ENCODE measurements at places on chromosomes 1 and 21.

- no peak for DNase-seq
Observed at GRCh38 chr1:181347495-181348390, 135.6 kb upstream of the CACNA1E start.

DNA sequence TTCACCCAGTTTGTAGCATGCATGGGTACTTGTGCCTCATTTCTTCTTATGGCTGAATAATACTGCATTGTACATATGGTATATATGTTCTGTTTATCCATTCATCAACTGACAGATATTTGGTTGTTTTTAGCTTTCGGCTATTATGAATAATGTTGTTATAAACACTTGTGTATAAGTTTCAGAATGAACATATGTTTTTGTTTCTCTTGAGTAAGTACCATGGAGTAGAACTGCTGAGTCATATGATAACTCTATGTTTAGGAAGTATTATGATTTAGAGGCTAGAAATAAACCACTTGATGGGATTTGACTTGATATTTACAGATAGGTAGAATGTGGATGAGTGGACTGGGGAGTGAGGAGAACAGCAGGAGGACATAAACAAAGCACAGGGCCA, 48.6 kb downstream of the WNT2B start:
- no peak for DNase-seq

DNA sequence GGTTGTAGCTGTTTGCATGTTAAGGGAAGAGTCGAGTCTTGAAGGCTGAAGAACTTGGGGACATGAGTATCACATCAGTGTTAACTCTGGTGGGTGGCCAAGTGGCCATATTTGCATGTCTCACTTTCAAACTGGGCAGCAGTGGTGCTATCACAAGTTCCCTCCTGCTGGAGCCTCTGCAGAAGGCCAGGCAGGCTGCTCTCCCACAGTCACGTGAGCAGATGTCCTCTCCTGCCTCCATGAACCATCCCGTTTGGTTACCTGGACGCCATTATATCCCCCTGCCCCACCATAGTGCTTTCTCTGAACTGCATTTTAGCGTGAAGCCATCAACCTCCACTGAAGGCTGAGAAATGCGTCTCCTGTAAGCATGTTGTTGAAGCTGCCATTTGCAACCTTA, 205.1 kb upstream of the LMO4 start:
- DNase-seq: no peak

DNA sequence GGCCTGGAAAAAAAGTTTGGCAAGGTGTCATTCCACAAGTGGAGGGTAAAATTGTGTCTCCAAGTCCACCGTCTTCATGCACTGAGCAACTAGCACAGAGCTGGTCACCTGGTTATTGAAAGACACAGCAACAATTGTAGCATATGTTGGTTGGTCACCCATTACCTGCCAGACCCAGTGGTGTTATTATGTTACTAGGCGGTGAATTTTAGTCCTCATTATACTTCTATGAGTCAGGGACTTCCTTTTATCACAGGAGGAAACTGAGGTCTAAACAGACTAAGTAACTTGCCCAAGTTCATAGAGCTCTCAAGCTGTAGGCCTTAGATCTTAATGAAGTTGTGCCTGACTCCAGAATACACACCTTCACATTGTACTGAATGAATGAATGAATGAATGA, 94.9 kb upstream of the VANGL1 start:
- no peak for DNase-seq

- no peak for DNase-seq
Observed at GRCh38 chr1:228304225-228304624, 96.4 kb downstream of the OBSCN start.

GRCh38 chr1:9165396-9165795, 36.5 kb upstream of the GPR157 start:
- no peak for DNase-seq

All from stimulated activated CD8-positive, alpha-beta memory T cell treated with anti-CD3 and anti-CD28 coated beads, Interleukin-7, amount 100 ng/mL, for 4 hours (primary cell).